ENCODE measurements at places on chromosomes 1 and 21. TPM values are rescaled to one million over a fixed set of nuclear protein-coding genes. Genes with fewer than 3 reads are reported as not detected.

DNA sequence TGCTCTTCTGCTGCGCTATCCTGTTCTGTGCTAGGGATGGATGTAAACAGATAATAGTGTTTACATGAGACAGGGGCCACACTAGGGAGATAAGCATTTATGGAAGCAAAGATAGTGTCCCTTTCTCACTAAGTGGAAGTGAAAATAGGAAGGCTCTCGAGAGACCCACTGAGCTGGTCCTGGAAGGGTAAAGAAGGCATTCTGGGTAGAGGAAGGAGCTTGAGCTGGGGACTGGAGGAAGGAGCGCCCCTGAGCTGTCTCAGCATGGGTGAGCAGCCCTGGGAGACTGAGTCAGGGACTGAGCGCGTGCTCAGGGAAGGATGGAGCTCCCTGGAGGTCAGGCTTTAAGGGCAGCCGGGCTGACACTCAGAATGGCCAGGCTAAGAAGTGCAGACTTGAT is 93.3 kb downstream of the IGSF21 start:
- DNase-seq = no peak

- DNase-seq = no peak
These were observed 30.5 kb downstream of the NTNG1 start for GRCh38 chr1:107171333-107171732.

- no peak for DNase-seq
These were observed 245.6 kb downstream of the FOXD2 start for GRCh38 chr1:47683401-47683800.

DNA sequence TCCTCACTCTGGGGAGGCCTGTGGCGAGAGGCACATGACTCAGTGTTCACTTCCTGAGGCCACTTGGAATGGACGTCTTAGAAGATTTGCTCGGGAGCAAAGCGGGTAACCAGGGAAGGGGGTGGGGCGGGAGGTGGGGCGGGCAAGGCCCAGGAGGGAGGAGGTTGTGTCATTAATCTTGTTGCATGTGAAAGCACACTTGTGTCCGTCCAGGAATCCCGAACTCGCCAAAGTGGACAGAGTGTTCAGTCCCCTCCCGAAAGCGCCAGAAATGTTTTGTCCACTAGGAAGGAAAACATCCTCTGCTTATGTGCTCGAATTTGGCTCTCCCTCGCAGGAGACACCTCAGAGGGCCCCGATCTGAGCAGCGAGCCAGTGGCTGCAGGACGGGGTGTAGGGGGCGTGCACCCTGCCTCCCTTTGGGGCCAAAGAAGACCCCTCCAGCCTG is 84.2 kb downstream of the SPSB1 start:
- DNase-seq = no peak

- peak; percentile 89 for DNase-seq
These were observed 21.0 kb downstream of the H3-3A start for GRCh38 chr1:226083302-226084101.

Gene DNASE2B
- total RNA-seq = not detected

DNA sequence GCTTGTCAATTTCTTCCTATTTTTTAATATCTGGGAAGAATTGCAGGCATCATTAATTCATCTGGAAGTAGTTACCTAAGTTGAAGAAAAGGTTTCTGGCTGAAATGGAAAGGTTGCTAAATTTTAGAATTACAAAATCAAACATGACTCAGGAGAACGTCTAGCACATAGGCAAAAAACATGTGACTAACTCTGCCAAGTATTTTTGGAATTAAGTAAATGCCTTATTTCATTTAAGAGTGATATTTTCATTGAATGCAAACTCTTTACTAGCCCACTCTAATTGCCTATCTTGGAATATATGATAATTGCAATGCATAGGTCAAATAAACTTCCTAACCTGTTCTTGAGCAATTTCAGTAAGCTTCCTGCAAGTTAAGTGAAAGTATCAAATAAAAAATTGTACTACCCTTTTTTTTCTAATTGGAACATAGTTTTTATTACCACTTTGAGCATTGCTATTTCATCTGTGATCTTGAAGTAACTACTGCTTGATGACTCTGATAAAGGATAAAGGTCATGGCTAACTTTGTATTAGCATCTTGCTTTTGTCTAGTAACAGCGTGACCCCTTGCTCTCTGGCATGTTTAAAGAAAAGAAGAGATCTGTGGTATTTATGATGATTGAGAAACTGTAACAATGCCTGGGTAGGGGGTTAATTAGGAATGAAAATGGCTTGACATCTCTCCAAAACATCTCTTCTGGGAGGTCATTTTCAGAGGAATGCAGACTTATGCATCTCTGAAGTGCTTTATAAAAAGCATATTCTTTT is 208.3 kb upstream of the NCAM2 start:
- no peak for DNase-seq

DNA sequence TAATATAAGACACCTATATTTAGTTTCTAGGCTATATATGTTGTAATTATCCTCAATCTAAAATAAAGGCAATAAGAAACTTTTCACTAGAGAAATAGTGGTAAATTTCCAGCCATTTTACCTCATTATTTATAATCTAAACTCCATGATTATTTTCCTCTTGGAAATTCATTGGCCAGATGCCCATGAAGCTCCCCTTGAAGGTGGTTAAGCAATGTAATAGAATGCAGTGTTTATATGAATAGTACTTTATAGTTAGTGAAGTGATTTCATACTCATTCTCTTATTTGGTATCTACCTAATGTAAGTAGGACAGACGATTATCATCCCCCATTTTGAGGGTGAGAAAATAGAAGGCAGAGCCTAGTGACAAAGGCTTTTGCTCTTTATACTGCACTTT is 26.5 kb downstream of the NFYC start:
- DNase-seq = no peak

GRCh38 chr21:35252831-35253230 is 203.7 kb upstream of the RUNX1 start:
- no peak for DNase-seq

- DNase-seq = no peak
These were observed 124.5 kb upstream of the GALNT2 start for GRCh38 chr1:229942501-229942900.

GRCh38 chr1:93810316-93810715 is 68.7 kb downstream of the DNTTIP2 start:
- no peak for DNase-seq

- no peak for DNase-seq
These were observed 31.6 kb downstream of the HYI start for GRCh38 chr1:43421976-43422750.

GRCh38 chr1:10374442-10374860 is 24.4 kb upstream of the PGD start:
- DNase-seq = no peak

GRCh38 chr1:238710697-238711096 is 675.7 kb upstream of the CHRM3 start:
- no peak for DNase-seq

- no peak for DNase-seq
These were observed 6.1 kb downstream of the PRDM2 start for GRCh38 chr1:13706046-13706445.

DNA sequence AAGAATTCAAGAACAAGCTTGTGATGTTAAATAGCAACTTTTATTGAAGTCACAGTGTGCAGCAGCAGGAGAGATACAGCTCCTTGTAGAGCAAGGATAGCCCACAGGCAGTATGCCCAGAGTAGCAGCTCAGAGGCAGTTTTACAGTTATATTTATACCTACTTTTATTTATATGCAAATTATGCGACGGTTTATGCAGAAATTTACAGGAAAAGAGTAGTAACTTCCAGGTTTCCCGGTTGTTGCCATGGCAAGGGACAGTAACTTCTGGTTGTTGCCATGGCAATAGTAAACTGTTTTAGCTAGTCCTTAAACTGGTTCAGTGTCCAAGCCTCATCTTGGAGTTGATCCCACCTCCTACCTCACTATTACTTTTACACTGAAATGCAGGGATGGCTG is 344.6 kb upstream of the LYPLAL1 start:
- no peak for DNase-seq

- DNase-seq = no peak
These were observed 11.0 kb upstream of the ZNF691 start for GRCh38 chr1:42835422-42835821.

- DNase-seq = peak; percentile 6
These were observed 12.6 kb upstream of the SAMD11 start for GRCh38 chr1:910881-911721.

Gene SLAMF6
- total RNA-seq = not detected

DNA sequence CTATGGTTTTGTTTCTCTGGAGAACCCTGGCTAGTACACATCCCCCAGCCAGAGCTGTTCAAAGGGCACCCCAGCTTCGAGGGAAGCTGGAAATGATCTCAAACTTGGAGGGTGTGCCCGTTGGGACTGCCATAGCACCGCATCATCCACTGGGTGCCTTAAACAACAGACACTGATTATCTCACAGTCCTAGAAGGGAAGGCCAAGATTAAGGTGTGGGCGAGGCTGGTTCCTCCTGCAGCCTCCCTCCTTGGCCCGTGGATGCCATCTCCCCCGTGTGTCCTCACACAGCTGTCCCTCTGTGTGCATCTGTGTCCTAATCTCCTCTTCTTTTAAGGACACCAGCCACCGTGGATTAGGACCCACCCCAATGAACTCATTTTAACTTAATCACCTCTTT is 4.2 kb upstream of the IBA57 start:
- DNase-seq = no peak

DNA sequence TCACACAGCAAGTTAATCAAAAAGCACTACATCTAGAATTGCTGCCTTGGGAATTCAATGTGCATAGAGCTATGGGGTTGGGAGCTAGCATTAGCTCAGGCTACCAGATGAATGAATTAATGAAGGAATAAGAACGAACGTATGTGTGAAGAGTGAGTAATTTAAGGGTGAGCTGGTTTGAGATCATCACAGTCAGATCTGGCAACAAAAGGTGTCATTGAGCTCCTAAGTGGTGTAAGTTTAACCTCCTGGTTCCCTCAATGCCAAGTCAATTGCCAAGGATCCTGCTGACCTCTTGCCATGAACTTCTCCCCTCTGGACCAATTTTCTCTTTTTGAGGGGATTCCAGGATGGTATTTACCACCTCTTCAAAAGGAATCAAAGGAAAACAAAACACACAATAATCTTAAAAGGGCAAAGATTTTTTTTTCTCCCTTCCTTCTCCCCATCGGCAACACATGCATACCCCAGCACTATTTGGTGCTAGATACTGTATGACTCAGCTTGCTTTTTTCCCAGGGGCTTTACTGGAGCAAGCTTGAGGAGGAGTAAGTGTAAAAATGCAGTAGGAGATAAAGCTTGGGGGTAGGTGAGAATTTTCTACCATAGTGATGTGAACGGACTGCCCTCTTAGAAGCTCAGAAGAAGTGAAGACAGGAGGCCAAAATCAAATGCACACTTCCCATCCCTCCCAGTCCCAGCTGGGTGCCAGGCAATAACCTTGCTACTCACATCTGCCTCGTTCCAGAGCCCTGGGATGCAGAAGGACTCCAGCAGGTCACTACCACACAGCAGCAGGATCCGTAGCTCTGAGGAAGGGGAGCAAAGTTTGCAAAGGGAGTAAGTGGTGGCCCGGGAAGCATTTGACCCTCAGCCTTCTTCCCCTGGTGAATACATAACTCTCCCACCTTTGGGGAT is 92.0 kb downstream of the LAMC2 start:
- DNase-seq = peak; percentile 52

DNA sequence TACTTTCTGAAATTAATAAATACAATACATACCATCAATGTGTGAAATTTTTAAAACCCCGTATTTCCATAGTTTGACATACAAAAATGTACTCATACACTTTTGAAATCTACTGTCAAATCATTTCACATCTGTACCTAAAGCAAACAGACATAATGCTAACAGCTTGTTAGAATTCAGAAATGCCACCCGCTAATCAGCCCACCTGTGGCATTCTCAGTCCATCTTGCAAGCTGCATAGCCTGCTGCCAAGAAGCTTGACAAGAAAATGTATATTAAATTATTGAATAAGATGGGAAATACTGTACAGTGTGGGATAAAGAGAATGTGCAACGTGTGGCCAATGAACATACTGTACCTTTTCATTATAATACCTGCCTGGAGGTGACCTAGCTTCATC is 55.1 kb downstream of the ZBTB18 start:
- no peak for DNase-seq

GRCh38 chr1:5729636-5730145 is 262.5 kb downstream of the NPHP4 start:
- no peak for DNase-seq

Gene SELP
- total RNA-seq = not detected

DNA sequence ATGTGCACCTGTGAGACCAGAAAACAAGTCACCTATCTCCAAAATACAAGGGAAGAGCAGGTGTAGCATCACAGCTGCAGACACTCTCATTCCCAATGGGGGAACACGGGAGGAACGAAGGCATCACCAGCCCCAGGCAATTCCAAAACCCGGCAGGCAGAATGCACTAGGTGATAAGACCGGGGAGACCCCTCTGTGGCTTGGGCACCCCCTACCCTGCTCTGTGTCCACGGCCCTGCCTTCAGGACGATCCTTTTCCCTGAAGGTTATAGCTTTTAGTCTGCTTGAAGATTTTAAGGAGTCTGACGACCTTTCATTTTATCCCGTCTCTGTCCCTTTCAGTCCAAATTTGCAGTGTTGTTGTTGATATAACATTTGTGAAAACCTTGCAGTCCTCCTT is 19.2 kb downstream of the TRPM2 start:
- DNase-seq = no peak

DNA sequence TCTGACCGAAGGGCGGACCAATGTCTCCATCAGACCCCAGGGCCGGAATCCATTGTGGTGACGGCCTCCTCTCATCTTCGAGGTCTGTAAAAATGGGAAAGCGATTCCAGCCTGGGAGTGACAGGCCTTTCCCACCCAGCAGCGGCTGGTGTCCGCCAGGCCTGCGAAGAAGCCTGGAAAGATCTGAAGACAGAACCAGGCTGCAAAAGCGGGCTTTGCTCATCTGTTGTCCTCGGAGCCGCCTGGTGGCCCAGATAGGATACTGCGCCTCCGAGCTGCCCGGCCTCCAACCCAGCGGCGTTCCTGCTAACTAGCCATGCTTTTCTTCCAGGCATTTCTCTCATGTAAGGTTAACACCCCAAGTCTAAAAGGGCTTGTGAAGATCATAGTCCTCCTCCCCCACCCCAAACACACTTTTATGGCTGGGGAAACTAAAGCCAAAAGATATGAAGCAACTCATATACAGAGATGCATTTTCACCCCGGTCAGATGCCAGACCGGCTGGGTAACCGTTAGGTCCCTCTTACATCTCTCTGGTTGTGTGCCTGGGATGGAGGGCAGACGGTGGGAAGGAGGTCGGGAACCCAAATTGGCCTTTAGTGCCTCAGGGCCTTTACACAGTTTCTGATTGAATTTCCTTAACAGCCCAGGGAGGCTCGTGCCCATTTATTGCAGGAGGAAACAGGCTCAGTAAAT is 1.9 kb upstream of the DHRS3 start:
- peak; percentile 62 for DNase-seq

- no peak for DNase-seq
These were observed 148.6 kb upstream of the CACNA1E start for GRCh38 chr1:181334724-181335123.

All from SJSA1 (cell line).